Activated naive CD4-positive, alpha-beta T cell treated with Interleukin-2 at 50 U/mL for 16 hours (primary cell): ENCODE measurements at places on chromosomes 13 and 19.

DNA sequence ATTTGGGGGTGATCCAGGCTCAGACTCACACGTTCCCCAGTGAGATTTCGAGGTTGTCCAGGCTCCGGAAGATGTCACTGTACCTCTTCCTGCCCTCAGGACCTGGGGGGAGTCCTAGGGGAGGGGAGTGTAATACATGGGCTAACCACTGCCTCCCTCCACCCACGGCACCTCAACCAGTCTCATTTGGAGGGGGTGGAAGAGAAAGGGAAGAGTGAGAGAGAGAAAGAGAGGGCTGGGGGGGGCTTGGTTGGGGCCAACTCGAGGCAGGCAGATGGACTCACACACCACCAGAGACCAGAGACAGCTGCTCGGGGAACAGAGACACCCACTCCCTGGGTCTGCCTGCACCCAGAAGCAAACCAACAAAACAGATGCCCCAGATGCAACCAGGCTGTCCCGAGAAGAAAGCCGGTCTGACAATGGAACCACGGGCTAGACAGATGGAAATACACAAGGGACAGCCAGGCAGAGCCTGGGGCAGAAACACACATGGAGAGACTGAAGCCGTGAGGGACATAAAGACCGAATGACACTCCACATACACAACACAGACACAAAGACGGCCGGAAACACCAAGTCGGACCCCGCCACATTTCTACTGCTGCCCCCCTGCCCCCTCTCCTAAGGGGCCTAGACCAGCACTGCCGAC lies 825 bp downstream of the GMIP start:
- peak; percentile 60 for DNase-seq

- DNase-seq: no peak
Observed at GRCh38 chr19:6813659-6814058, 41.2 kb downstream of the VAV1 start.

DNA sequence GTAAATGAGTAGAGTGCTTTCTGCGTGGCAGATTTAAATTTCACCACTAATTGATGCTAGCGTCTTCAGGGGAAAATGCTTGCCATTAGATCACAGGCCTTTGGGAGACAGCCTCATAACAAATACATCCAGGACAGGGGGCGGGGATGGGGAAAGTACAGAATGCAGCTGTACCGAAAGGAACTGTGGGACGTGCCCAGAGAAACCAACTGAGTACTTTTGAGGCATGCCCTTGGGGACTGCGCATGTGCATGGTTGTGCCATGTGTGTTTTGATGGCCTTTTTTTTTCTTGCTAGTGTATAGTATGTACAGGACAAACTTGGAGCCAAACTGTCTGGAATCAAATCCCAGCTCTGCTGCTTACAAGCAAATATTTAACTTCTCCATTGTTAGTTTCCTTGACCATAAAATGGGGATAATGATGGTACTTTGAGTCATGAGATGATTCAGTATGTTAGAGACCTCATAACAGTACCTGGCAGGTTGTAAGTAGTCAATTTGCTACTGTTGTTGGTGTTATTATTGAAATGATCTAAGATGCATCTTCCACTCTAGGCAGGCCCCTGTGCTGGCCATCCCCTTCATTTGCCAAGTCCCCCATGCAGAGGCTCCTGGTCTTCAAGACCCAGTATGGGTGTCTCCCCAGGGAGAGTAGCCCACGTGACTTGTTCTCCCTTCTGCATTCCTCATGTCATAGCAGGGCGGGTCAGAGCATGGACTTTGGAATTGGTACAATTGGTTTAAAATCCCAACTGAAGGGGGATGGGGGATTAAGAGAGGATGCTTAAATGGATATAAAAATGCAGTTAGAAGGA lies 68.3 kb upstream of the NPAS1 start:
- DNase-seq: peak; percentile 63

GRCh38 chr19:51392701-51393100 lies 2.3 kb upstream of the C19orf84 start:
- no peak for DNase-seq

- no peak for DNase-seq
Observed at GRCh38 chr19:48715681-48716171, 3.8 kb downstream of the MAMSTR start.

- no peak for DNase-seq
Observed at GRCh38 chr19:4844348-4845179, 13.1 kb upstream of the TICAM1 start.

DNA sequence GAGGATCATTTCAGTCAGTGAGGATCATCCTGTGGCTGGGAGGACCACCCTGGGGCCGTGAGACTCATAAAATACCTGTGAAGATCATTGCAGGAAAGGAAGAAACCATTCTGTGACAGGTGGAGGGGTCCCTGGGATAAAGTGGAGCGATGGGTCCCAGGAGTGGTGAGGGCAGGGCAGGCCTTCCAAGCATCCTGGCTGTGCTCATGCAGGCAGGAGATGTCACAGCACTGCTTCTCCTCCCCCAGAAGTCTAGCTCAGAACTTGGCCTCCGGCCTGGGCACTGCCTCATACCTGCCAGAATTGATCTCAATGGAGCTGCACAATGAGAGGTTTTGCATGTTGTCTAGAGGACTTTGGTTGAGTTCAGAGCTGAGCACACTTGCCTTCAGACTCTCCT lies 11.1 kb downstream of the KLK1 start:
- DNase-seq: no peak

- DNase-seq: no peak
Observed at GRCh38 chr19:13300421-13301030, 150.3 kb downstream of the IER2 start.

DNA sequence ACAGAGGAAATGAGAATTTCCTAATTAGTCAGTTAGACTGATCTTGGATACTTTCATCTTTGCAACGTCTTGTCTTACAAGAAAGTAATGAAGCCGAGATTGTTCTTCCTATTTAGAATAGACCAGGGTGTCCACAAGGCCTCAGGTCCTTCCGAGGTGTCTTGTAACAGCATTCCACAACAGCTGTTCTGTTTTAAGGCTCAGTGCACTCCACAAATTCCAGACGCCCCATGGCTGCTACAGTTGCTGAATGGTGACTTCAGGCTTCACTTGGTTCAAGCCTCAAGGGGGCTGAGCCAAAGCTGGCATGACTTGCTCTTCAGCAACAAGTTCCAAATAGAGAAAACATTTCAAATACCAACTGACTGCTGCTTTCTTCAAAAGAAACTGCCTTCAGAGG lies 143.4 kb downstream of the SHISA2 start:
- no peak for DNase-seq

GRCh38 chr19:38429811-38430156 lies 3.7 kb upstream of the RYR1 start:
- no peak for DNase-seq

GRCh38 chr13:93307136-93307535 lies 80.5 kb downstream of the GPC6 start:
- no peak for DNase-seq

- no peak for DNase-seq
Observed at GRCh38 chr13:51839711-51840540, 5.1 kb downstream of the TMEM272 start.

- DNase-seq: no peak
Observed at GRCh38 chr13:47277774-47278173, 380.9 kb upstream of the HTR2A start.

GRCh38 chr13:107650081-107650701 lies 565.1 kb downstream of the LIG4 start:
- DNase-seq: peak; percentile 2

DNA sequence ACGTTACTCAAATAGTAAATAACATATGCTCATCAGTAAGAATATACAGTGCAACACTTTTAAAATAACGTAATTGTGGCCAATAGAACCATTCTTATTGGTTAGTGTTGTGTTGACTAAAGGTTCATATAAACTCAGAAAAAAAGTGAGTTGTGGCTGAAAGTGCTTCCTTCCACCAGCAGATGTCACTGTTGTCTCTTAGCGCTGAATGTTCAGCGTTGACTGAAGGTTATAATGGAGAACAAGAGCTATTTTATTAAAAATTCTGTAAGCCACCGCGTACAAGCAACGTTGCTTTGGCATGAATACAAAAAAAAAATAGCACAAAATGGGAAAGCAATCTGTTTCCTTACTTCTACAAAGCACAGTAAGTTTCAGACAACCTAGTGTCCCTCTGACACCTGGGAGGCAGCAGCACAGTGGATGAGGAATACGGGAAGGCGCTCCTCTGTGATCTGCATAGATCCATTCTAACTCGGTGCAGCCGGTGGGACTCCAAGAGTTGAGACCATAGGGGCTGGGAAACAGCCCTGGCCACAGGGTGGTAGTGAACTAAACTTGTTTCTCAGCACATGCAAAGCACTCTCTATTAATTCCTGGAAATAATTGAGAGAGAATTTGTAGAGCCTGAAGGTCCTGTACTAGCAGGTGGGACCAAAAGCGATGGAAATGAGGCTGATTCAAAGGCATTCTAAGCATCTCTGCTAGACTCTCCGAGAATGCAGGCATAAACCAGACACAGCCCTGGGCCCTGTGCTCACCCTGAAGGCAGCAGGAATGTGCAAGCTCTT lies 23.9 kb upstream of the OXGR1 start:
- DNase-seq: peak; percentile 31

- DNase-seq: no peak
Observed at GRCh38 chr19:46393456-46394401, 19.6 kb downstream of the CCDC8 start.

DNA sequence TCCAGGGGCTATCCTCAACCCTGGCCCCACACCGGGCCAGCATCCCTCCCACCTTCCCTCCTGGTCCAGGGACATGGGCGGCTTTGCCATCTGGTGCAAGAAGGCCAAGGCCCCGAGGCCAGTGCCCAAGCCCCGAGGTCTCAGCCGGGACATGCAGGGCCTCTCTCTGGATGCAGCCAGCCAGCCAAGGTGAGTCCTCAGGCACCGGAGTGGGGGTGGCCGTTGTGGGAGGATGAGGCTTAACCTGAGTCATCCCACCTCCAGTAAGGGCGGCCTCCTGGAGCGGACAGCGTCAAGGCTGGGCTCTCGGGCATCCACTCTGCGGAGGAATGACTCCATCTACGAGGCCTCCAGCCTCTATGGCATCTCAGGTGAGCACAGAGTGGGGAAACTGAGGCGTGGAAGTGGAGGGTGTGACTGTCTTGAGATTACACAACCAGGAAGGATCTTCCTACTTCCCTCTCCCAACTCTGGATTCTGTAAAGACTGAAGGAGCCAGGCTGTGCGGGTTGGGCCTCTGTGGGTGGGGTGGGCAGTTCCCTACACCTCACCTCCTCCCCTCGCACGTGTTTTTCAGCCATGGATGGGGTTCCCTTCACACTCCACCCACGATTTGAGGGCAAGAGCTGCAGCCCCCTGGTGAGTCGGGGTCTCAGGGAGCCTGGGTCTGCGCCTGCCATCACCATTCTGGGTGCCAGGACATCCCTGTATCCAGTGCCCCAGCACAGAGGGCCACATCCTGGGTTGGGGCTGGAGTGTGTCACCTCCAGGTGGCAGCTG lies 3.8 kb downstream of the MVB12A start:
- no peak for DNase-seq

DNA sequence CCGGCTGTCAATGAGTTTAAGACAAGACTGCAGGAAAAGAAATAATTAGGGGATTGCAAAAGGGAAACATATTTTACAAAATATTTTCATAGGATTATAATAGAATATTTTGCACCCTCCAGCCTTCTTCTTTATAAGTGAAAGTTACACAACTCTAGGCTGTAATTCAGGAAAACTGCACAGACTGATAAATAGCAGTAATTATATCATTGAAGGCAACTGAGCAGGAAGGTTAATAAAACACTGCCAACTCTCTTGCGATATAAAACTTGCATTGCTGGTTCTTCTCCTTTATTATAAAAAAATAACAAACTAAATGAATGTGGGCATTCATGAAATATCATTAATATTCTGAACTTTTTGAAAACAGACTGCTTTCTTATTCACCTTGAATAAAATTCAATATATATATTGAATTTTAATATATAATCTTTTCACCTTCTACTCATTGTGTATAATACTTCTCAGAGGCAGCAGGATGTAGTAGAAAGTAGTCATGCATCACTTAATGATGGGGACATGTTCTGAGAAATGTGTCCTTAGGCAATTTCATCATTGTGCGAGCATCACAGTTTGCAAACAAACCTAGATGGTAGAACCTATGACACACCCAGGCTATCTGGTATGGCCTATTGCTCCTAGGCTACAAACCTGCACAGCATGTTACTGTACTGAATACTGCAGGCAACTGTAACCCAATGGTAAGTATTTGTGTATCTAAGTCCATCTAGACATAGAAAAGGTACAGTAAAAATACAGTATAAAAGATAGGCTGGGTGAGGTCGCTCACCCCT lies 24.9 kb upstream of the STARD13 start:
- no peak for DNase-seq

DNA sequence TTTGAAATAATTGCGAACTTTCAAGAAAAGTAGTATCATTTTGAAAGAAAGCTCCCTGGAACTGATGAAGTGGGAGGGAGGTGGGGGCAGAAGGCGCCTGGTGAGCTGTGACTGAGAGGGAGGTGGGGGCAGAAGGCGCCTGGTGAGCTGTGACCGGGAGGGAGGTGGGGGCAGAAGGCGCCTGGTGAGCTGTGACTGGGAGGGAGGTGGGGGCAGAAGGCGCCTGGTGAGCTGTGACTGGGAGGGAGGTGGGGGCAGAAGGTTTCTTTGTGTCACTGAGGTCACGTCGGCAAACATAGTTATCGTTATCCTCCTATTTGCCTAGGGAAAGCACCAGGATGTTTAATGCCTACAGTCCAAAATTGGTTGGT lies 24.2 kb downstream of the C2CD4C start:
- no peak for DNase-seq

GRCh38 chr13:62625214-62625881 lies 1209.7 kb upstream of the PCDH20 start:
- DNase-seq: no peak

GRCh38 chr19:7109678-7110289 lies 40.3 kb downstream of the ZNF557 start:
- no peak for DNase-seq

DNA sequence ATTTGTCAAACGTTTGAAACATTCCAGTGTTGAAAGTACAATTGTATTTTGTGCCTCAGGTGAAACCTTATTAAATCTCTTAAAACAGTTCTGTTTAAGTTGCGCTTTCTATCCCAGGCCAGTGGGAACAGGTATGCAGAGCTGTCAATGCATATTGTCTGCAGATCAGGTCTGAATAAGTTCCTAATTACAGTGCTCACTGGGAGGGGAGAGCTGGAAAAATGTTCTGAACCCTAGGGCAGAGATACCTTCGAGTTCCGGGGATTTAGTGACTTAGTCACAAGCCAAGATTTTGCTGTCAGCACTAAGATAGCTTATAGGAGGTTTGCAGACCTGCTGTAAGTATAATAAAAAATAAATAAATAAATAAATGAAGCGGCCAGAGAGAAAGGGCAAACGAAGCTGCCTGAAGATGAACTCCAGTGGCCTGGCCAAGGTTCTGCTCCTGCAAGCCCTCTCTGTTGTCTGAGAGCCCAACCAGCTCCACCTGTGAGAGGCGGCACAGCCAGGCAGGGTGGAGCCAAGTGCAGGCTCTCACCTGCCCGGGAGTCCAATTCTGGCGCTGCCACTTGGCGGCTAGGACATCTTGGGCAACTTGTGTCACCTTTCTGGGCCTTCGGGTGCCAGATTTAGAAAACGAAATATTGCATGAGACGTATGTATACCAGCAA lies 97.9 kb upstream of the SLC7A1 start:
- no peak for DNase-seq
